Activated naive CD8-positive, alpha-beta T cell treated with anti-CD3 and anti-CD28 coated beads for 36 hours (primary cell): ENCODE measurements at places on chromosomes 7 and 10.
A peak's percentile ranks its signal among the peaks of the same experiment; 100 is the strongest.

GRCh38 chr10:11631890-11632587 is 20.6 kb upstream of the USP6NL start:
- peak; percentile 31 for DNase-seq
- H3K4me1 ChIP-seq = peaks cover 15% of the 10 kb centered on the region
- no peaks in the 10 kb centered on the region for H3K36me3 ChIP-seq
- no peaks in the 10 kb centered on the region for H3K27me3 ChIP-seq
- no peak overlapping the region for H3K4me3 ChIP-seq
- H3K27ac ChIP-seq = peak overlapping the region; percentile 77

- no peaks in the 10 kb centered on the region for H3K27me3 ChIP-seq
- H3K4me3 ChIP-seq = peak overlapping the region; percentile 98
- H3K36me3 ChIP-seq = peaks cover 19% of the 10 kb centered on the region
- DNase-seq = no peak
- H3K27ac ChIP-seq = peak overlapping the region; percentile 6
These were observed 1.5 kb downstream of the MKLN1 start for GRCh38 chr7:131329176-131329570.

- H3K36me3 ChIP-seq = peaks cover 13% of the 10 kb centered on the region
- DNase-seq = no peak
- H3K4me1 ChIP-seq = peaks cover 64% of the 10 kb centered on the region
- H3K27me3 ChIP-seq = no peaks in the 10 kb centered on the region
These were observed 4.9 kb downstream of the SMURF1 start for GRCh38 chr7:99139036-99139435.

DNA sequence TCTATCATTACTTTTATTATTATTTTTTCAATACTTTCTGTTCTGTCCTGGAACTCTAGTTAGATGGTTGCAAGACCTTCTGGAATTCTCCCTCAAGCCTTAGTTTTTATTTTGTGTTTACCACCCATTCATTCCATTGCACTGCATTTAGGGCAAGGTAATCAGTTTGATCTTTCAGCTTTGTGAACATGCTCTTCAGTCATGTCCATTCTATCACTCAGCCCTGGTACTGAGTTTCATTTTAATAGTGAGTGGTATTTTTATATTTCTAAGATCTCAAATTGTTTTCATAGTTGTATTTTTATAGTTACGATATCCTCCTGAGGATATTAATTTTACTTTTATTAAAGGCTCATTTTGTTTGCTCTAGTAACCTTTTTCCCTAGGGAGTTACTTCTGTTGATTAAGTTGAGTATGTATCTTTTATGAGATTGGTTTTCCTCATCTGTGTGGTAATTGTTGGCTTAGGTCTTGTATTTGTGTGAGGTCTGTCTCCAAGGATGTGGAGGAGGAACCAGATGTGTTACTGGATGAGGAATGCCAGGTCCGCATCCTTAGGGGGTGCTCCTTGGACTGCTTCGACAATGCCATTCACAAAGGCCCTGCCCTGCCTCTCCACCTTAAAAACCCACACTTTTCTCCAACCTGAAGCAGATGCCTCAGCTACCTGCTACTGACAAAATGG is 46.7 kb upstream of the RAB18 start:
- H3K36me3 ChIP-seq = no peaks in the 10 kb centered on the region
- H3K27me3 ChIP-seq = no peaks in the 10 kb centered on the region
- DNase-seq = no peak
- no peak overlapping the region for H3K4me3 ChIP-seq

GRCh38 chr10:17025444-17026295 is 103.9 kb downstream of the CUBN start:
- no peaks in the 10 kb centered on the region for H3K36me3 ChIP-seq
- no peaks in the 10 kb centered on the region for H3K27me3 ChIP-seq
- DNase-seq = peak; percentile 83
- H3K4me1 ChIP-seq = peaks cover 69% of the 10 kb centered on the region
- peak overlapping the region; percentile 66 for H3K4me3 ChIP-seq

- no peak for DNase-seq
- no peak overlapping the region for H3K4me3 ChIP-seq
- H3K4me1 ChIP-seq = peaks cover 2% of the 10 kb centered on the region
- H3K27me3 ChIP-seq = no peaks in the 10 kb centered on the region
These were observed 414.7 kb upstream of the NRP1 start for GRCh38 chr10:33749067-33749735.

DNA sequence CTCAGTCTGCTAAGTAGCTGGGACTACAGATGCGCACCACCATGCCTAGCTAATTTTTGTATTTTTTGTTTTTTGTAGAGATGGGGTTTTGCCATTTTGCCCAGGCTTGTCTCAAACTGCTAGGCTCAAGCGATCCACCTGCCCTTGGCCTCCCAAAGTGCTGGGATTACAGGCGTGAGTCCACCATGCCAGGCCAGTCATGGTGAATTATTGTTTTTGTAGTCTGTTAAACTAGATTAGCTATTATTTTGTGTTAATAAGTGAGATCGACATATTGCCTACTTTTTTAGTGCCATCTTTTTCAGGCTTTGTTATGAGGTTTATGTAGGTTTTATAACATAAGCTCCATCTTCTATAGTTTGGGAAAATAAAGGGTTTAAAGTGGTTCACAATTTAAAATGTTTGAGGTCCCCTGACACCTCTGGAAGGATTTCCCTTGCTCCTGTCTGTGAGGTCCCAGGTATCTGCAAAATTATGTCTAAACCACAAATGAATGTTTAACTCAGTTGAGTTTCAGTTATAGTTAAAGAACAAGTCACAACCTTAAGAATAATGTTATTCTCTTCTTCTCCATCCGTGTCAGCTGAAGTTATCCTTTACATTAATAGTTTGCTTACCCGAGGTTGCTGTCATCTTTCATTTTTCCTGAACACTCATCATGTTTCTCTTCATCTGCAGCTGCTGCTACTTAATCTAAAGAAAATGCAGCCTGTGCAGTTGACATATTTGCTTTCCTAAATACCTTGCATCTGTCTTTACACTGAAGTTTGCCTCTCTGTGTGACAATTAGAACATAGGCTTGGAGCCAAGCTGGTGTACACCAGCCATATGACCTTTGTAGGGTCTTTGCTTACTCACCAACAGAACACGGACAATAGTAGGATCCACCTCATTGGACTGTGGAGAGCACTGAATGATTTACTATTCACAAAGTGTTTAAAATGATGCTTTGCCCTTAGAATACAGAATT is 8.9 kb upstream of the VSTM4 start:
- no peak for DNase-seq
- no peaks in the 10 kb centered on the region for H3K36me3 ChIP-seq
- H3K27ac ChIP-seq = no peak overlapping the region
- H3K4me3 ChIP-seq = no peak overlapping the region

DNA sequence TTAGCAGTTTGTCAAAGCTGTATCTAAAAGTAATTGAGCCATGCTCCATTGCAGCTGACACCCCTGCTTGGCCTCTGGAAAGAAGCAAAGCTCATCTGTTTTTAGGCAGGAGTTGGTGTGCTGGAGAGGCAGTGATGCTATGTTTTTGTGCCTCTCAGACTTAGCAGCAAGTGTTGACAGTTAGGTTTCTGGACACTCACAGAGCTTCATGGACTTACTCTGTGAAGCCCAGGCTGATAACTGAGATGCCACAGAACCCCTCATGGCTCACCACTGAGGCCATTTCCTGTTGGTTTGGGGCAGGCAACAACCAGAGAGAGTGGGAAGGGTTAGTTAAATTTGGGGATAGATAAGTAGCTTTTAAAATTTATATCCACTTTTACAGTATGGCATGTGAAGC is 59.8 kb downstream of the BTAF1 start:
- no peak for DNase-seq
- no peaks in the 10 kb centered on the region for H3K27me3 ChIP-seq
- H3K36me3 ChIP-seq = peaks cover 62% of the 10 kb centered on the region
- H3K4me1 ChIP-seq = peaks cover 29% of the 10 kb centered on the region
- no peak overlapping the region for H3K27ac ChIP-seq

GRCh38 chr7:569071-569855 is 49.6 kb upstream of the PDGFA start:
- H3K27ac ChIP-seq = no peak overlapping the region
- no peak for DNase-seq
- H3K27me3 ChIP-seq = no peaks in the 10 kb centered on the region

- no peaks in the 10 kb centered on the region for H3K36me3 ChIP-seq
- no peak overlapping the region for H3K4me3 ChIP-seq
- no peak overlapping the region for H3K27ac ChIP-seq
- no peak for DNase-seq
These were observed 322.7 kb upstream of the PFKP start for GRCh38 chr10:2744547-2745200.

- H3K36me3 ChIP-seq = no peaks in the 10 kb centered on the region
- no peaks in the 10 kb centered on the region for H3K27me3 ChIP-seq
- DNase-seq = no peak
- no peak overlapping the region for H3K4me3 ChIP-seq
- H3K4me1 ChIP-seq = no peaks in the 10 kb centered on the region
These were observed 288.2 kb upstream of the MAGI2 start for GRCh38 chr7:79741684-79742083.

DNA sequence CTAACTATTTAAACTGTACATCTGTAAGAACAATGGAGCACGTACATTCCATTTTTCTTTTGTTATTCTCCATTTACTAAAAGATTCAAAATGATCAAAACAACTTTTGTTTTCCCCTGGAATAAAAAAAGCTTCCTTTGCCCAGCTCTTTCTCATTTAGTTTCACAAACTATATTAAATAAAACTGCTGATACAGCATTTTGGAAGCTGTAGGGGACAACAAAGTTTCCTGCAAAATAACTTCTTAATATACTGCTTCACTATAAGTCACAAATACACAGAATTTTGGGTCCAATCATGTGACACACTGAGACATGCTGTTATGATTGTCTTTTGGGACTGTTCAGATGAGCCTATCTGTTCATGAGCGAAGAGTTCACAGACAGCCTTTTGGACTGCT is 222.4 kb downstream of the ADAM12 start:
- no peaks in the 10 kb centered on the region for H3K36me3 ChIP-seq
- no peak overlapping the region for H3K4me3 ChIP-seq
- H3K27ac ChIP-seq = no peak overlapping the region
- H3K27me3 ChIP-seq = peaks cover 4% of the 10 kb centered on the region

DNA sequence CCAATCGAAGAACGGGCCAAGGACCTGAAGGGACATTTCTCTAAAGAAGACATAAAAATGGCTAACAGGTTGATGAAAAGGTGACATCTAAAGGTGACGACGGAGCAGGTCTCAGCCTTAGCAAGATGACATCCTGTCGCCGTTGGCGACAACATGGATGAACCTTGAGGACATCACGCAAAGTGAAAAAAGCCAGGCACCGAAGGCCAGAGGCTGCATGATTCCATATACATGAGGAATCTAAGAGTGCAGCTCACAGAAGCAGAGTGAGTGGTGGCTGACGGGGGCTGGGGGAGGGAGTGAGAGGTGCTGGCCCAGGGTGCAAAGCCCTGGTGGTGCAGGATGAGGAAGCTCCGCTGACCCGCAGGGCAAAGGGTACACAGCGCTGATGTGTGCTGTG is 34.1 kb upstream of the NKX6-2 start:
- H3K27me3 ChIP-seq = peaks cover 33% of the 10 kb centered on the region
- H3K36me3 ChIP-seq = no peaks in the 10 kb centered on the region
- H3K27ac ChIP-seq = no peak overlapping the region
- H3K4me1 ChIP-seq = no peaks in the 10 kb centered on the region
- no peak for DNase-seq

DNA sequence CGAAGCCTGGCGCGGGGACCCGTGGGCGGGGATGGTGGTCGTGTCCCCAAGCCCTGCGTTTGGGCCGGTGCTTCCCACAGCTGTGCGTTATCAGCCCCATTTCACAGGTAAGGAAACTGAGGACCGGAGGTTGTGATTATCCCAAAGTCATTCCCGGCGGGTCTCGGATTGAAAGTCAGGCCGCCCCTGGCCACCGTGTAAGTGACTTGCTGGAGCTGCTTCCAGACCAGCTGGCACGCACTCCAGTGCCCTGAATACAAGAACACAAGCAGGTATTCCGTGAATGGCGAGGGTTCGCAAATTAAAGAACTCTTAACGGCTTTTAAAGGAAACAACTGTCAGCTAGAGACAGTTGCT is 675 bp upstream of the ATE1 start:
- H3K27ac ChIP-seq = peak overlapping the region; percentile 93
- peaks cover 18% of the 10 kb centered on the region for H3K4me1 ChIP-seq
- no peak for DNase-seq

- no peak overlapping the region for H3K4me3 ChIP-seq
- no peaks in the 10 kb centered on the region for H3K36me3 ChIP-seq
- no peak for DNase-seq
- H3K27me3 ChIP-seq = peaks cover 31% of the 10 kb centered on the region
- H3K27ac ChIP-seq = no peak overlapping the region
- H3K4me1 ChIP-seq = peaks cover 2% of the 10 kb centered on the region
These were observed 5.6 kb downstream of the TMEM229A start for GRCh38 chr7:124027236-124027635.

DNA sequence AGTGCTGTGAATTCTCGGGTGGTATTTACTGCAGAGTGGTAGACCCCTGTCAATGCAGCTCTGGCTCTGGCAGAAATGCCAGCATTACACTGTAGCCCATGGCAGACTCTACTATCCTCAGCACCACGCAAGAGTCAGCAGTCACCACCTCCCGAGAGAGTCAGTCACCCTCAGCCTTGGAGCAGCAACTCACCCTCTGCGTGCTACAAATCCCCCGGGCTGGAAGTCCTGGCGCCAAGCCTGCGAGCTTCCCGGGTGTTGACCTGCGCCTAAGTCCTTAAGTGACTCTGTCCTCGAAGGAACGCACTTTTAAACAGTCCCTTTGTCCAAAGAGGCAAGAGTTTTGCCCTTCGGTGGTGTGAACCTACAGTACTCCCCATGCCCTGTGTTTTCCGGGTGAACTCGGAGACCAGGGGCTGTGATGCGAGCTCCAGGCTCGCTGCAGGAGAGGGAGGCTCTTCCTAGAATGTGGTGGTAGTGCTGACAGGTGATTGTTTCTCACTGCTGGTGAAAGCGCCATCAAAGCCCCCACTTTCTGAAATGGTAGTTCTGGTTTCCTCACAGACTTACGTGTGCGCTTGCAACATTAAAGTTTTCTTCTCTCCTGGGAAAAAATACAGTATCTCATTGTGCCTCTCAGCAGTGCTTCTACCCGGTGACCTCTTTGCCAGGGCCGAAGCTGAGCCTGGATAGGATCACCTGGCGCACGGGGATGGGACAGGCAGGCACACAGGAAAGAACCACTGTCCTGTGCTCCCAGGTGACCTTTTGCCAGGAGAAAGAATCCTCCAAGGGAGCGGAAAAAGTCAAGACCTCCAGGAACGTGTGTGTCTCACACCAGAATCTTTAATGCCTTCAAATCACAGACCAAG is 33.1 kb upstream of the MBL2 start:
- H3K4me1 ChIP-seq = no peaks in the 10 kb centered on the region
- H3K4me3 ChIP-seq = no peak overlapping the region
- no peaks in the 10 kb centered on the region for H3K27me3 ChIP-seq
- DNase-seq = no peak

DNA sequence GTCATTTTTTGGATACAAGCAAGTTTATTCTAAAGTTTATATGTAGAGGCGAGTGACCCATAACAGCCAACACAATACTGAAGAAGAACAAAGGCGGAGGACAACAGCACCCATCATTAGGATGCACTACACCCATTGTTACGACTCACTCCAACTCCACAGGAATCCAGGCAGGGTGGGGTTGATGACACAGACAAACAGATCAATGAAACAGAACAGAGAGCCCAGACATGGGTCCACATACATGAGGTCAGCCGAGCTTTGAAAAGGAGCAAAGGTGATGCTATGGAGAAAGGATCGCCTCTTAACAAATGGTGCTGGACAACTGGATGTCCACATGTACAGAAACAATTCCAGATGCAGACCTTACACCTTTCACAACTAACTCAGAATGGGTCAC is 426.4 kb downstream of the PTPRN2 start:
- no peak for DNase-seq
- no peaks in the 10 kb centered on the region for H3K27me3 ChIP-seq
- H3K27ac ChIP-seq = no peak overlapping the region
- no peak overlapping the region for H3K4me3 ChIP-seq
- no peaks in the 10 kb centered on the region for H3K4me1 ChIP-seq
